ENCODE measurements at places on chromosomes 2 and 18.
A peak's percentile ranks its signal among the peaks of the same experiment; 100 is the strongest.

DNA sequence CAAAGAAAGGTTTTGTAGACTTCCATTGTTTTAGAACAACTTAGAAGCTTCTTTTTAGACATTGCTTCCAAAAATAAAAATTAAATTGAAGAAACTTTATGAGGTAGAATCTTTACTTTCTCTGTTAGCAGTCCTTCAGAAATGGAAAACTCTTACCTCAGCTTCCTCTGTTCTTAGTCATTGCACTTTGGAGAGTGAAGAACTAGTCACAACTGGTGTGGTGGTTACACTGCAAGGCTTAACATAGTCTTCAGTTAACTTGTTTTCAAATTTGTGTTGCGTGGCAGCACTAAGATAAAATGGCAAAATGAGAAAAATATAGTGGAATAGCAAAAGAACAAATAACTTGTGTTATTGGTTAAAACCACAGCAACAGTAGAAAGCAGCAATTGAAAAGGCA, 332.6 kb downstream of the KIAA1328 start:
- no peak for DNase-seq

DNA sequence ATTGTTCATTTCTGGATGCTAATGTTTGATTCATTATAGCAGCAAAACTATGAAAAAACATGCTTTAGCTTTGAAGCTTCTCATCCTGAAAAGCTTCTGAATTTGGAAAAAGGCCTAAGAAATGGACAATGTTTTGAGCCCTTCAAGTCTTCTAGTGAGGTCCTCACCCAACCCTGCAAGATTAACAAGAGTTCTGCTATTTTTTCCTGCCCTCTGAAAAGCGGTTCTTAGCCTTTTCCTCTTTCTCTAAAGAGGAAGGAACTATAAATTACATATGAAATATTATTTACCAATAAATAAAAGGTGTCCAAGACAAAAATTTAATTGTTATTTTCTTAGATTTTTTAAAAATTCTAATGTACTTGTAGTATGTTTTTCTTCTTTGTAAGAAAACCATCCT, 19.9 kb upstream of the CDH19 start:
- no peak for DNase-seq

GRCh38 chr2:191782351-191782750, 64.5 kb downstream of the CAVIN2 start:
- DNase-seq = no peak

DNA sequence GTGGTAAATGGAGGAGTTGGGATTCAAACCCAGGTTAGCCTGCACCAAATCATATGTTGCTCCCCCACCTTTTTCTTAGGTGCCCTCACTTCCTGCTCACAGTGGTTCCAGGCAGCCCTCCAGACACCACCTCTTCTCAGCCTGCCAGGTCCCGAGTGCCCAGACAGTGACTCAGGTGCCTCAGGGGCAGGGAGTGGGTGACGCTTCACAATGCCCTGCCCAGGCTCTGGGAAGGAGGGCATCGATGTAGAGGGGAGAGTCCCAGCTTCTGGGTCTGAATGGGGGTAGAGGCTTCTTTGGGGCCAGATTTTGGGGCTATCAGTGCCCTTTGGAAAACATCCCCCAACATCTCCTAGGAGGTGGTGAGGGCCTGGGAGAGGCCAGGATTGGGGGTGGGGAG, 5.2 kb upstream of the DNAJB2 start:
- DNase-seq = no peak

- no peak for DNase-seq
Measured at GRCh38 chr2:69041214-69041613, 28.2 kb downstream of the ANTXR1 start.

- no peak for DNase-seq
Measured at GRCh38 chr2:53998834-53999233, 28.0 kb upstream of the PSME4 start.

GRCh38 chr2:32941944-32942690, 4.6 kb upstream of the LTBP1 start:
- DNase-seq = no peak

DNA sequence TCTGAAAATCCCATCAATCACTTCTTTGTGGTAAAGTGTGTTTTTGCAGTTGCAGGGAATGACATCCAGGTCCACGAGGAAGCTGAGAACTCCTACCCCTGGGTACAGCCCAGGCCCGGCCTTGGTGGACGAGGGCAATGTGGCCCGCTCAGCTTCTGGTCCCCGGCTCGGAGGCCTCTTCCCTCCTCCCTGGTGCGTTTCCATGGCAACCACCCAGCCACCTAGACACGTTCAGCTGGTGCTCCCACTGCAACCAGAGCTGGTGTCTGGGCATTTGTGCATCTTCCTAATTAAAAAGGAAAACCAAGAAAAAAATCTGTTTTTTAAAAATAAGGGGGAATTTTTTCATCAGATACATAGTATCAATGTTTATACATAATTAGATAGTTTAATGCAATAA, 603.6 kb upstream of the SALL3 start:
- DNase-seq = no peak

DNA sequence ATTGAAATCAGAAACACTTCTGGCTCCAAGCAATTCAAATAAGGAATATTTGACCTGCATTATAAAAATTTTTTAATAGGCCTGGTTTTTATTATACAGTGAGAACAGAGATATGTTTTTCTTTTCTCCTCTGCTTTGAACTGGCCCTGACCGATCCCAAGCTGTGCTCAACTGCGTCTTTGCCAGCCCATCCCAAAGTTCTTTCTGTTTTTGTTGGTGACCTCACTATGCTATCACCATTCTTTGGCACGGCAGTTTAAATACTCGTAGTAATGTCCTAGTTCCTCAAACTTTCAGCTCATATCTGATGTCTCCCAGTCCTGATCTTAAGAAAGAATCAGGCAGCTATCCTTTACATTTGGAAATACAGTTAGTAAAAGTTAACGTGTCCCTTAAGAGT, 42.3 kb upstream of the NETO1 start:
- DNase-seq = no peak

DNA sequence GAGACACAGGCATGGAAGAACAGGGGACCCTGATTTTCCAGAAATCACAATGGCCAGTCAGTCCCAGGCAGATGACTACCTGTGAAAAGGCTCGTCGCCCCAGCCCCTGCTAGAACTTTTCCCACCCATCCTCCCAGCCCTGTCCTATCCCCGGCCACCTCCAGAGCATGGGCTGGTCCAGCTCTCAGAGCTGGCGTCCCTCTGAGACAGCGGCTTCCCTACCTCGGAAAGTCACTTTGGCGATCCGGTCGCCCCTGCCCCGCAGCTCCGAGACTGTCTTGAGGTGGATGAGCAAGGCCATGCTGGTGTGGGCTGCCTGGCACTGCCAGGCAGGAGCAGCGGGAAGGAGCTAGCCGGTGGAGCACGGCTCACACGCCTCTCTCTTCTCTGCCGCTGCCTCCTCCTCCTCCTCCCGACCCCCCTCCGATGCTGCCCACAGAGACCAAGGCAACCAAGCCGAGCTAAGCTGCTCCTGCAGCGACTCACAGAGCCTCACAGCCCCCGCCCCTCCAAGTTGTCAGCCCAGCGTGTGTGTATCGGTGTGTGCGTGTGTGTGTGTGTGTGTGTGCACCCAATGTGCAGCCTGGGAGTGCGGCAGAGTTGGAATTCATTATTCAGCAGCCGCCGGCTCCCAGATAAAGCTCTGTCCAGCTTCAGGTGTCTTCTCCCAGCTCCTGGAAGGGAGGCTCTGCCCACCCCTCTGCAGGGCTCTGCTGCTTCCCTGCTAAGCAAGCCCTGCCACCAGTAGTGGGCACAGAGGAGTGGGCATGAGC, 80.5 kb upstream of the OTOF start:
- no peak for DNase-seq

DNA sequence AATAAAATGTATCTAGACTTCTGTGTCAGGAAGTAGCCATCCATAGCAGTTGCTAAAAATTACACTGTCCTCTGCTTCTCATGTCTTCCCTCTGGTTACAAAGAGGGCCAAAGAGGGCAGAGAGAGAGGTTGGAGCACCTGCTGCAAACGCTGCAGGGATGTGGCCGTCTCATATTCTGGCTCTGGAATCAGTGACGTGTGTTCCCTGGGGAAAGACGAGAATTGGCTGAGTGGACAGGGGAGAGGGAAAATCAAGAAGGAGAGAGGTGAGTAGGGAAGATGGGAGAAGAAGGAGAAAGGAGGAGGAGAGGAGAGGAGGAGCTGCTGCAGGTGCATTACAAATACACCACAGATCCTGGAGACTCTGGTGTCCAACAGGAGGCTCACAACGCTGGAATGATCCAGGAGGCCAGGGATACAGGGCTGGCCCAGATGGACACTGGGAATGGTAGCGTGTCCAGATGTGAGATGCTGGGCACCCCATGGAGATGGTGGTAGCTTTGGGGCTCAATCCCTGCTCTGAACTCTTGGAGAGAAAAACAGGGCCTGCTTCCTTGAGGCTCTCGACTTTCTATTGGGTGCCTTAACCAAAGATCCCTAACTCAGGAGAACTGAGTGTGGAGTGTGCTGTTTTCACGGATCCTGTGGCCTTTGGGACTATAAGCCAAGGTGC, 118.4 kb upstream of the PXDN start:
- no peak for DNase-seq

GRCh38 chr2:197606180-197606579, 69.2 kb downstream of the RFTN2 start:
- DNase-seq = no peak

DNA sequence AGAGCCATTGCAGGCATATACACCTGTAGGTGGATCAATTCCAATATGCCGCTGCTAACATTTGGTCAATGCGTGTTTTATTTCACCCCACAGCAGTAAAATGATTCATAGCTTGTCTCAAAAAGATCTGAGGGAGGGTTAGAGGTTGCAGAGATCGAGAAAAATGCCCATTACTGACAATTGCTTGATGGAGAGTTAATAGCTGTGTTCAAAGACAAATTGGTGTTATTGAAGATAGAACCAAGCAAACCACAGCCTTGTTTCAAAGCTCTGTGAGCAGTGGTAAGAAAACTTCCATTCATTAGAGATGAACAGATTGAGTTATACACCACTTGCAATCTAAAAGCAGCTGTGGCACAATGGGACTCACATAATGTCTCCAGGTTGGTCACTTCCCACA, 95.4 kb downstream of the KCNE4 start:
- no peak for DNase-seq

DNA sequence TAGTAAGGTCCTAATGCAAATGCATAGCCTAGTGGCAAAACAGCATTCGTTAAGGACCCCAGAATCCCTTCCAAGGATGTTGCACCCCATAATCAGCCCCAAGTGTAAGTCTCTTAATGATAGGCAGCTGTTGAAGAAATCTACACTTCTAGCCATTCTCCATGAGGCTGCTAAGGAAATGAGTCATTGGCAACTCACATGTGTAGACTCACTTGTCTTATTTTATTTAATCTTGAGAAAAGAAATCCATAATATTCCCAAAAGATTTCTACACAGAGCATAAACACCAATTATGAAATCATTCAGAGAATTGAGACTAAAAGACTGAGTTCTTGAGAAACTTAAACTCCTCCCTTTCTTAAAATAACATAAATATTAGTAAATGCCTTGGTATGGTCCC, 52.4 kb downstream of the AKAIN1 start:
- DNase-seq = no peak

DNA sequence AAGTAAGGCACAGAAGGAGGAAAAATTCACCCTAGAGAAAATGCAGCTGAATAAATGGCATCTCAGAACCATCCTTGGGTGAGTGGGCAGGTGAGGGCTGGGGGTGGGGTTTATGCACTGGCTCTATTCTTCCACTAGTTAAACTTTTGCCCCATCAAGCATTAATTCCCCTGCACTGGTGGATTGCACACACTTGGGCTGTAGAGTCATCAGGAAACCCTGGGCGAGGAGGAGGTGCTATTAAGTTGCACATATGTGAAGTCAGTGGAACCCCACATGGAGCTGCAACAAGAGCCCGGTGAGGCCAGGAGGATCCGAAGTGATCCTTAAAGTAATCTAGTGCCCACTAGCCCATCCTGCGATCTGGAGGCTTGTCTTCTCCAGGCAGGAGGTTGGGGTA, 6.8 kb upstream of the DNAJB2 start:
- DNase-seq = no peak

GRCh38 chr2:72077702-72078169, 69.9 kb downstream of the CYP26B1 start:
- DNase-seq = no peak

GRCh38 chr18:79868811-79869541, 71.2 kb downstream of the KCNG2 start:
- no peak for DNase-seq

- DNase-seq = no peak
Measured at GRCh38 chr2:133755480-133756300, 187.4 kb upstream of the NCKAP5 start.

GRCh38 chr2:193963472-193964119, 1693.4 kb upstream of the SLC39A10 start:
- DNase-seq = no peak

GRCh38 chr2:121809607-121810006, 54.2 kb downstream of the TSN start:
- no peak for DNase-seq

GRCh38 chr18:9594823-9595596, 19.3 kb downstream of the PPP4R1 start:
- DNase-seq = no peak

- DNase-seq = peak; percentile 17
Measured at GRCh38 chr2:240983361-240983995, 14.9 kb upstream of the SNED1 start.

Measured in activated CD4-positive, alpha-beta T cell treated with anti-CD3 and anti-CD28 coated beads for 24 hours (primary cell).